Hematopoietic multipotent progenitor cell treated with erythropoietin and hydrocortisone succinate and interleukin-3 and kit ligand, for 4 days (in vitro differentiated cells): ENCODE measurements at places on chromosomes 4 and X.
A peak's percentile ranks its signal among the peaks of the same experiment; 100 is the strongest.

DNA sequence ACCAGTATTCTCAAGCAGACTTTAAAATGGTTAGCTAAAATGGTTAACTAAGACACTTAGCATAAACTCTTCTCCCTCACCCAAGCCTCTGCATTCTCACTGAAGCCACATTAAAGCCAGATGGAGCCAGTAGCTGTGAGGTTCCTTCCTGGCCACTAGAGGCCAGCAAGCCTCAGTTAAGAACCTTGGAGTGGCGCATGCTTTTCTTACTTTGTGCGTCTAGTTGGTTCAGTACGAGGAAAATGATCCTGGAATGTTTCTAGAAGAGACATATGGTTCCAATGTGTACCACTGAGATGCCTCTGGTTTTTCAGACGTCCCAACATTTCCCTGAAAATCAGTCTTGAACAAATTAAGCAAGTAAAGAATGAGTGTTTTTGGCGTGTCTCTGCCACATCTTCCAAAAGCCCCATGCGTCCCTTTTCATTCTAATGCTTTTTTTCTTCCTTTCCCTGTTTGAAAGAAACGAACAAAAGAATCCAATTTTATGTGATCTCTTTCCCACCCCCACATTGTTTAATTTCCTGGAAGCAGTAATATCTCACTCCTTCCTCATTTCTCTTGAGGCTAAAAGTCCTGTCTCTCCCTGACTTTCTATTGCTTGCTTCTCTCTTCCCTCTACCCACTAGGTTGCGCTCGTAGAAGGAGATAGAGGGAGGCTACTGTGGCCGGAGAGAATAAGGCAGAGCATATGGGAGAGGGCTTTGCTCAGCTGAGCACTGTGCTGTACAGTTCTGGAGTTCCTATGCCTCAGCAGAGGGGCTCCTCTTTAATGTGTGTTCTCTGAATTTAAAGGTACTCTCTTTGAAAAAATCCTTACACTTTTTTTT lies 82.9 kb upstream of the TAB3 start:
- peak; percentile 75 for DNase-seq

DNA sequence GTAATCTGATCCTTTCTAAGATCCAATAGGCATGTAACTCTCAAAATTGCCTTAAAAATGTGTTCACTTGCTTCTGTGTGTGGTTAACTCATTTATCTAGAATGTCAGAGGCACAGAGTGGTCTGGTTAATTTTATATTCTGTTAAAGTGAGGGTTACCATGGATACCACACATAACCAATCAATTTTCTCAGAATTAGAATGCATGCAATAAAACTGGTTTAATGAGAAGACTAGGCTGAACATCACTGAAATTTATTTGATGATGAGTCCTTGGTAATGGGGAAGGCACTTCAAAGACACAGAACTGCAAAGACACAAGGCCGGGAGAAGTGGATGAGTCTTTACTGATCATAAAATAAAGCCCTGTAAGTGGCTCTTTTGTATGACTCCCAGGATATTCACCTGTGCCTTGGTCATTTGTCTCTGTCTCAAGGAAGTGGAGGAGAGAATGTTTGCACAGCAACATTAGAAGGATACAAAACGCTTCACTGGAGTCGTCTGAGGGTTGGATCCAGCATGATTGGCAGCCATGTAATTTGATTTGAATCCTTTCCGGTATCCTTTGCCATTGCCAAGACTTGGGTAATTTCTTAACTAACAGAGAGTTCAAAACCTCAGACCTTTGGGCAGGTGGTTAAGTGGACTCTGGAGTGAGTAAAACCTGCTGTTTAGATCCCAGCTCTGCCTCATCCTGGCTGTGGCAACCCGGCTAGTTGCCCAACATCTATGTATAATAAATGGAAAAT lies 94.0 kb upstream of the RBPJ start:
- no peak for DNase-seq

- no peak for DNase-seq
Observed at GRCh38 chr4:48346594-48346993, 5.3 kb downstream of the SLAIN2 start.

- DNase-seq, result no peak
Observed at GRCh38 chr4:11687727-11688126, 259.0 kb upstream of the HS3ST1 start.

- no peak for DNase-seq
Observed at GRCh38 chr4:6517171-6517570, 44.8 kb upstream of the PPP2R2C start.

- no peak for DNase-seq
Observed at GRCh38 chrX:17495052-17495451, 120.1 kb downstream of the NHS start.

GRCh38 chr4:25427871-25428270 lies 50.8 kb downstream of the ANAPC4 start:
- no peak for DNase-seq

DNA sequence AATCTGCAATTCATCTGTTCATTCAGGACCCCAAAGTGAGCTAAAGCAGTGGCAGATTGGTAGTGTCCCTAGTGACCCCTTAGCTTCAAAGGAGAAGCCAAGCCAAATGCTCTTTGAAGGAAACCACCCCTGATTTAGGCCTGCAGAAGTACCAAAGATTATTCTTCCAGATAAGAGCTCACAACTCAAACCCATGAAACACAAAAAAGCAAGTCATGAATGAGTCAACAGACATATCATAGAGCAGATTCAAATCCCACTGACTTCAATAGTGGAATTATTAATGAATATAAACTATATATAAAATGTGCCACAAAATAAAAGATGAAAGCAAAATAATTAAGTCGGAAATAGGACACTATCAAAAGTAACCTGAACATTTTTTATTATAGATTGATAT lies 197.6 kb downstream of the SCFD2 start:
- peak; percentile 64 for DNase-seq

GRCh38 chr4:89562746-89563145 lies 255.1 kb upstream of the GPRIN3 start:
- DNase-seq, result no peak

DNA sequence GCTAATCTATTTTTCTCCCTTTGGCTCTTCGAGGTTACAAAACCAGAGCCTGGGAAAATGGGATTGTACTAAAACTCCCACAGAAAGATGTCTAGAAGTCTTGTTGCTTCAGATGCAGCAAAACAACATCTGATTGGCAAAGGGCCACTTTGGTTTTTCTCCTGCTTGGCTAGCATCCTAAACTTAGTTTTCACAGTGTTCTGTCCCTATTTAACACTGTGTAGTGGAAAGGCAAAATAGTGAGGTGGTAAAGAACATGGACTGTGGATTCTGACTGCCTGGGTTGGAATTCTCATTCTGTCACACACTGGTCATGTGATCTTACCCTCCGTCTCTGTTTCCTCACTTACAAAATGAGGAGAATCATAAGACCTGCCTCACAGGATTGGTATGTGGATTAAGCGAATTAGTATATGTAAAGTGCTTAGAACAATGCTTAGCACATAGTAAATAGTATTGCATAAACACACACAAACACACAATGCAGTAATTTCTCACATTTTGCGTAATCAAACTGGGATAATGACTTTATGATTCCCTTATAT lies 23.5 kb downstream of the TIGD2 start:
- DNase-seq, result no peak

DNA sequence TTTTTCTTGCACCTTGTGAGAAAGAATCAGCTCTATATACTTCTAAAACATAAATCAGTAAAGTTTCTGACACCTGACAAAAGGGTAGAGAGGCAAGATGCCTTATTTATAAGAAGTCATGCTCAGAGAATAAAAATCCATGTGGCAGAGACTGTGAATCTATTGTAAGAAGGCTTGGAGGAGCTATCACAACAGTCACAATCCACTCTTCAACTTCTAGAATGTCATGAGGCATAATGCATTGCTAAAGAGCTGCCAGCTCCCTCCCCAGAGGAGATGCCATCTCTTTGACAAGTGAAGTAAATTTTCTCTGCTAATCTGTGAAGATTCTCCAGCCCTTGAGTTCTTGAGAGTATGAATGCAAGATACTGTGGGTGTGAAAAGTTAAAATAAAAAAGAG lies 971.2 kb upstream of the IGFBP7 start:
- no peak for DNase-seq

GRCh38 chrX:9988762-9989161 lies 21.6 kb downstream of the CLDN34 start:
- peak; percentile 55 for DNase-seq

DNA sequence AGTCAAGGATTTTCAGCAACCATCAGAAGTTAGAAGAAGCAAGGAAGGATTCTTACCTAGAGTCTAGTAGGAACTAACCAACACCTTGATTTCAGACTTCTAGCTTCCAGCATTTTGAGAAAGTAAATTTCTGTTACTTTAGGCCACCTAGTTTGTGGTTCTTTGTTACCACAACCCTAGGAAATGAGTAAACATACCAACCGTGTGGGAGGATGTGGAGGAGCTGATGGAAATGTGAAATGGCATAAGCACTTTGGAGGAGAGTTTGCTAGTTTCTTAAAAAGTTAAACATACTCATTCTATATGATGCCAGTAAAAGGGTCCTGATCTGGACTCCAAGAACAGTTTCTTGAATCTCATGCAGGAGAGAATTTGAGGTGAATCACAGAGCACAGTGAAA lies 679.4 kb downstream of the PDHA2 start:
- peak; percentile 16 for DNase-seq

GRCh38 chrX:41707218-41707617 lies 16.8 kb upstream of the GPR82 start:
- DNase-seq, result no peak

DNA sequence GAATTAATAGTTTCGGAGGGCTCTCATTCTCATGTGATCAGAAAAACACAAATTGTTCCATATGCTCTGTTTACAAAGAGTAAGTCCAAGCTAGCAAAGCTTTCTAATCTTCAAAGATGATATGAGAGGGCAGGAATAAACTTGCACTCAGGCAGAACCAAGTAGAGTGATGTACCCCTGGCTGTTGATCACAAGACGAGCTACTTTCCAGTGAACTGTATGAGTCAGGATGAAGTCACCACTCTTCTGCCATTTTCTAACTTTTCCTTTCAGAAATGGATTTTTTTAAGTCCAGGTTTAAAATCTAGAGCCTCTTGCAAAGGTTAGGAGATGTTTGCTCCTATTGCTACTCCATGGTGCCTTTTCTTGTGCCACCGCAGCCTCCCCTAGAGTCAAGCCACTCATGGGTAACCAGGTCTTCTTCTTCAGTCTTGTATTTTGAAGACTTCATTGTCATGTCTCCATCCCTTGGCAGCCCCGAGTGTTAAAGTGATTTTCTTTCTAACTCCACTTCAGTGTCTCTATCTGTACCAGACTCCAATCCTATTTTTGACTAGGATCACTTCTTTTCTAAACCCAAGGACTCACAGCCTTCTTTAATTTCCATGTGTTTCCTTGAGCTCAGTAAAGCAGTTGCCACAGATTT lies 171.9 kb upstream of the GALNT7 start:
- no peak for DNase-seq

- no peak for DNase-seq
Observed at GRCh38 chr4:102612210-102612609, 111.1 kb downstream of the NFKB1 start.

- DNase-seq, result peak; percentile 7
Observed at GRCh38 chrX:102599951-102600579, 750 bp downstream of the ARMCX5 start.

GRCh38 chrX:151860827-151861226 lies 51.9 kb upstream of the MAGEA4 start:
- DNase-seq, result no peak

- no peak for DNase-seq
Observed at GRCh38 chr4:13126976-13127910, 356.9 kb downstream of the RAB28 start.

GRCh38 chr4:169791527-169792156 lies 33.9 kb upstream of the HPF1 start:
- DNase-seq, result peak; percentile 80

DNA sequence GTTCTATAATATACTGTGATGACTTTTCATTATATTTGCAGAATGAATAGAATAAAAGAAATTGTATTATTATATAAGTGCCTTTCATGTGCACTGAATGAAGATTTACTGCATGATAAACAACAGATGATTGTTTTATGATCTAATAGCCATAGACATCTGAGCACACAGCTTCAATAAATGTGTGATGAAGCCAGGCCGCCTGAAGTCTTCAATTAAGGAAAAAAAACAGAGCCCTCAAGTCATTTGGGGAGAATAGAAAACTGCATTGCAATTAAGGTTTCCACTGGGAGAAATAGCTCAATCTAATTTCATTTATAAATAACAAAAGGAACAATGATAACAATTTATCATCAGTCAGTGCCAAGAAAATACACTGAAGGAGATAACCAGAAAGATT lies 955.2 kb downstream of the FSTL5 start:
- no peak for DNase-seq

GRCh38 chr4:81557306-81557705 lies 85.6 kb upstream of the RASGEF1B start:
- no peak for DNase-seq

DNA sequence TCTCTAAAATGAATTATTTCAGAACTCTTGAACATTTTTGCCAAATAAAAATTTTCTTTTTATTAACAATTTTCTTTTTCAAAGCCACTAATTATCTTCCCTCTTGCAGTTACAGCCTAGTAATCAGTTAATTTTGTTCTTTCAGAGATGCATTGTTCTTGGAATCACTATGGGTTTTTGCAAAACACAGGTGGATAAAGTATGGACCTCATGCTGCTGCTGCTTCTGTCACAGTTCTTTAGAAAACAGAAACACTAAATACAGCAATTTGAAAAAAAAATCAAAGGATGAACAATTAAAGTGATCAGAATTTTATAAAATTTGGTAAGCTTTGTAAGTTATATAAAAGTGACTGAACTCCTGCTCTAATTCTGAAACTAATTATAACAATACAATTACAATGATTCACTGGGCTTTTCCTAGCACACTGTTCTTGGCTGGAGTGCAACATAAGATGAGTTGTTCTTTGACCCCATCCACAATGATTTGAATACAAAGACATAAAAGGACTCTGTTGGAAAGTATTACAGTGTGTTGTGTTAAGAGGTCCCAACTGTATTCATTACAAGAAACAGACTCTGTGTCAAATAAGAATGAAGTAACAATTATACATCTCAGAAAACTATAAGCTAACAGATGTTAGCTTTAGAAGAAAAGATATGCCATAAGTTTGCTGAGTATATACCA lies 59.4 kb upstream of the GK2 start:
- no peak for DNase-seq

- no peak for DNase-seq
Observed at GRCh38 chr4:88747351-88747750, 49.7 kb upstream of the NAP1L5 start.

DNA sequence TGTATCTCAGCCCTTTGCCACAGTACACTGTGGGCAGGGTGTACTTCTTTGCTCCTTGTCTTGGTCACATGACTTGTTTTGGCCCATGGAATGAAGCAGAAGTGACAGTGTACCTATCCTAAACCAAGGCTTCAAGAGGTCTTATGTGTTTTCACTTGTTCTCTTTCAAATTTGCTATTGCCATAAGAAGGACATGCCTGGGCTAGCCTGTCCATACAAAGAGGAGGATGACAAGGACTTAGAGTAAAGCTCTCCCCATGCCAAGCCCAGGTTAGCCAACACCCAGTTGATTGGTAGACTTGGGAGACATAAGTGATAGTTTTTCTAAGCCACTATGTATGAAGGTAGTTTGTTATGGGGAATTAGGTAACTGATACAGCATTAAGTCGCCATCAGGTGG lies 141.1 kb upstream of the MID1 start:
- DNase-seq, result no peak

- no peak for DNase-seq
Observed at GRCh38 chrX:144916785-144917184, 330.5 kb upstream of the SPANXN1 start.
